ENCODE measurements at places on chromosomes 2 and 18.

- DNase-seq, result no peak
- no peaks in the 10 kb centered on the region for H3K36me3 ChIP-seq
- H3K4me1 ChIP-seq, result no peaks in the 10 kb centered on the region
- no peak within 1 kb of the TSS for H3K27ac ChIP-seq
- H3K27me3 ChIP-seq, result peaks cover 30% of the 10 kb centered on the region
- H3K4me3 ChIP-seq, result no peak within 1 kb of the TSS
Measured at GRCh38 chr18:52339891-52340371, at the start of gene DCC. TSS of gene DCC (plus strand) at chr18:52340197. CDS start at chr18:52340788, 591 bp downstream.

- no peak overlapping the region for H3K4me3 ChIP-seq
- H3K36me3 ChIP-seq, result no peaks in the 10 kb centered on the region
- H3K27ac ChIP-seq, result no peak overlapping the region
Measured at GRCh38 chr18:61587865-61588264, 254.6 kb downstream of the CDH20 start.

DNA sequence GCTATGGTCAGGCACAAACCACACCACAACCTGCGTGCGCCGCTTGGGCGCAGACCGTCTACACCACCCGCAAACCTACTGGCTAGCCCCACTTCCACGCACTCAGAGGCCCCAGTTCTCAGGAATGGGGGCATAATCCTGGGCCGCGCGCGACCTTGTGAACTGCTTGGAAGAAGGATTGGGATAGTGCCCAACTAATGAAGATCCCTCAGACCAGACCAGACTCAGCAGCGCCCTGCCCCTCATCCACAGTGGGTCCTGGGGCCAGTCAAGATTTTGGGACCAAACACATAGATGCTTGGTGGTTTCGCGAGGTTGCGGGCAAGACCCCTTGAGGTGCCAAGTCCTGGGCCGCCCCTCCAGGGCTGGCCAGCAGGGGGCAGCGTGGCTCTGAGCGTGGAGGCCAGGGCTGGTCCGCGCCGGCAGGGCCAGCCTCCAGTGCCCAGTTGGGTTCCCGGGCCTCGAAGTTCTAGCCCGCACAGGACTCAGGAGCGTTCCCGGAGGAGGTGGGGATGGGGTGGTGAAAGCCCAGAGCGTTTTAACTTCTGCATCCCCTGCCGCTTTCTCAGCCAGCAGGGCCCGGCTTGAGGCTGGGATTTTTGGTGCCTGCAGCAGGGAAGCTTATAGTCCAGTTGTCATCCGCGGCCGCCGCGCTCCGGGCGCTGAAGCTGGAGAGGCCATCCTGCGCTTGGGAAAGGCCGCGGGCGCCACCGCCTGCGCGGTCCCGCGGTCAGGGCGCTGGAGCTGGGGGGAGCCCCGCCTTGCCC, 8.3 kb downstream of the OSR1 start:
- peaks cover 5% of the 10 kb centered on the region for H3K36me3 ChIP-seq
- DNase-seq, result peak; percentile 61
- no peak overlapping the region for H3K27ac ChIP-seq
- no peak overlapping the region for H3K4me3 ChIP-seq
- peaks cover 51% of the 10 kb centered on the region for H3K27me3 ChIP-seq

DNA sequence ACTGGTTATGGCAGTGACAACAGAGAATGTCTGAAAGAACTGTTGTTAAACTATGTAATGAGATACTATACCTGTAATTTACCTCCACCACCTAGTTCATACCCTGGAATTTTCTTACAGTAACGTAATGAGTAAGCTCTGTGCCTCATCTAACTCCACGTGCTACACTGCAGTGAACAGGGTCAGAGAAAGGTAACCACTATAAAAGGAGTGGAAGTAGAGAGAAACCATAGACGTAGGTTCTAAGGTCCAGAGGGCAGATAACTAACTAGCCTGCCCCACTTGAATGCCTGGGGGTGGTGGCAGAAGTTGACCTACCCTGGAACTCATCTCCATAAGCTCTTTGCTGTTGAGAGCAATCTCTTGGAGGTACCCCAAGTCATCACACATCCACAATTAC, 32.0 kb upstream of the B4GALT6 start:
- no peak overlapping the region for H3K27ac ChIP-seq
- H3K27me3 ChIP-seq, result no peaks in the 10 kb centered on the region
- no peak for DNase-seq
- no peaks in the 10 kb centered on the region for H3K36me3 ChIP-seq
- no peaks in the 10 kb centered on the region for H3K4me1 ChIP-seq

DNA sequence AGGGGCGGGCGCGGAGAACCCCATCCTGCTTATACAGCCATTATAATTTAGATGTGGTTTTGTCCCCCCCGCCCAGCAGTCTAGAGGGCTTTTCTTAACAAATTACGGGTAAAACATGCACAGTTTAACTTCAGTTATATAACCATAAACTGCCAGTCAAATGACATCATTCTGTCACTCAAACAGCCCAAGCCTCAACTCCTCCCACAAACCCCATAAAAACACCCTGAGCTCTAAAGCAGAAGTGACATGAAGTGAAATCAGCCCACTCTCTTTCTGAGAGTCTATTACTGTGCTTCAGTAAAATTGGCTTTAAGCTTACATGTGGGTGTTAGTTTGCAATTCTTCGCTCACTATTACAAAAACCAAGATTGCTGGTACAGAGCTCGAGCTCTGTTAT, 705.1 kb upstream of the GCFC2 start:
- H3K27me3 ChIP-seq, result no peaks in the 10 kb centered on the region
- DNase-seq, result no peak
- H3K4me1 ChIP-seq, result no peaks in the 10 kb centered on the region
- H3K36me3 ChIP-seq, result no peaks in the 10 kb centered on the region
- no peak overlapping the region for H3K4me3 ChIP-seq
- H3K27ac ChIP-seq, result no peak overlapping the region

- DNase-seq, result no peak
- peaks cover 73% of the 10 kb centered on the region for H3K36me3 ChIP-seq
- no peaks in the 10 kb centered on the region for H3K27me3 ChIP-seq
- peaks cover 9% of the 10 kb centered on the region for H3K4me1 ChIP-seq
Measured at GRCh38 chr2:47810850-47811249, 27.9 kb downstream of the MSH6 start.

- no peaks in the 10 kb centered on the region for H3K27me3 ChIP-seq
- no peak for DNase-seq
- H3K27ac ChIP-seq, result no peak overlapping the region
Measured at GRCh38 chr18:7683753-7684152, 116.6 kb downstream of the PTPRM start.

GRCh38 chr18:394987-395362, 105.5 kb downstream of the COLEC12 start:
- no peaks in the 10 kb centered on the region for H3K4me1 ChIP-seq
- H3K27ac ChIP-seq, result no peak overlapping the region
- no peaks in the 10 kb centered on the region for H3K36me3 ChIP-seq
- H3K27me3 ChIP-seq, result peaks cover 23% of the 10 kb centered on the region
- H3K4me3 ChIP-seq, result no peak overlapping the region
- no peak for DNase-seq

- DNase-seq, result peak; percentile 12
- no peak overlapping the region for H3K4me3 ChIP-seq
- peaks cover 7% of the 10 kb centered on the region for H3K27me3 ChIP-seq
- H3K27ac ChIP-seq, result no peak overlapping the region
- no peaks in the 10 kb centered on the region for H3K36me3 ChIP-seq
Measured at GRCh38 chr2:240244543-240244942, 104.1 kb upstream of the OTOS start.

DNA sequence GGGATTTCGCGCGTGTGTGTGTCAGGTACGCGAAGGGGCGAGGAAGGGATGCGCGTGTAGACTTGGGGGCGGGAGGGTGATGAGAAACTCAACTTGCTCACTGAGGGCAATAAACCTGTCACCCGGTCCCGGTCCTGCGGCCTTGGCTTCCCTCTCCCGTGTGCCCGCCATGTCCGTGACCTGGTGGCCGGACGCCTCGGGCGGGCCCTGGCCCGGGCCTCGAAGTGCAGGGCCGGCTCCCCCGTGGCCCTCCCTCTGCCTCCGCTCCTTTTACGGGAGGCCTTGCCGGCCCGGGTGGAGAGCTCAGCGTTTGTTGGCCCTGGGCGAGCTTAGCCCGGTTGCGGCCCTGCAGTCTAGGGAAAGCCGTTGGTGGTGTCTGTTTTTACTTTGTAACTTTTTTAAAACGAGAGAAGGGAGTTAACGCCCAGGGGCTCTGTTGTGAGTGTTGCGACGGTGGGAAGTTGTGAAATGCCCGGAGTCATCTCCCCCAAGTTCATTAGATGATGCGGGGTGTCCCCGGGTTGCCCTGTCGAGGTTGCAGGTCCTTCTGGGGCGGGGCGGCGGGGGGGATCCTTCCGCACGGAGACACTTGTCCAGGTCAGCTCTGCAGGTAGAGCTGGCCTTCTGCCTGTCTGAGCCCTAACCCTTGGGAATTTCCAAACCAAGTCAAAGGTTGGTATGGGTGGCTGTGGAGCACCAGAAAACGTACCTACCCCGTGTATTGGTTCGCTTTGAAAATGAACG, 883 bp downstream of the SMCHD1 start:
- no peaks in the 10 kb centered on the region for H3K27me3 ChIP-seq
- H3K4me3 ChIP-seq, result peak overlapping the region; percentile 92
- H3K36me3 ChIP-seq, result peaks cover 33% of the 10 kb centered on the region
- DNase-seq, result peak; percentile 59

DNA sequence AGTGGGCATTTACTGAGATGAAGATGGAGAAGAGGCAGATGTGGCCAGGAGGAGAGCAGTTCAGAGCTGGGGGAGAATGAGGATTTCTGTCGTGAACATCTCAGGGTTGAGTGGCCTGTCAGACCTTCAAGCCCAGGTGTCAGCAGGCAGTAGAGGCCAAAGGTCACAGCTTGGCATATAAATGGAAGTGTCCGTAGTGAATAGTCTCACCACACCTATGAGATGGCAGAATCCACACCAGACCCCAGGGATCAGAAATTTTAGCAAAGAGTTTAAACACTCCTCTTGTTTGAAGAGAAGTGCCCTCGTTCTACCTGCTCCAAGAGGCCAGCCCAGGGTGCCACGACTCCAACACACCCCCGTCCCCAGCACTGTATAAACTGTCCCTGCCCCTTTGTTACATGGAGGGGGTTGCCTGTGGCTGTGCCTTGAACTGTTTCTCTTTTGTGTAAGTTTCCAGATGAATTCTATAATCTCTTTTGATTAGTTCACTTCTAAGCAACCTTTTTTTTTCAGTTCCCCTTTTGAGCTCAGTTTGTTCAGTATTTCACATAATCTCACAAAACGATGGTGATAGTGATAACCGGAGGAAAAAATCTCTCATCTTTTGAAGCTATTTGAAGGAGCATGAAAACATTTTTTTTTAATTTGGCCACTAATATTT, 69.0 kb upstream of the TTC39C start:
- no peak overlapping the region for H3K27ac ChIP-seq
- H3K4me3 ChIP-seq, result no peak overlapping the region
- H3K36me3 ChIP-seq, result peaks cover 3% of the 10 kb centered on the region
- peaks cover 34% of the 10 kb centered on the region for H3K4me1 ChIP-seq
- no peak for DNase-seq

- H3K4me1 ChIP-seq, result no peaks in the 10 kb centered on the region
- H3K27me3 ChIP-seq, result no peaks in the 10 kb centered on the region
Measured at GRCh38 chr2:215071676-215072075, 66.8 kb downstream of the ABCA12 start.

DNA sequence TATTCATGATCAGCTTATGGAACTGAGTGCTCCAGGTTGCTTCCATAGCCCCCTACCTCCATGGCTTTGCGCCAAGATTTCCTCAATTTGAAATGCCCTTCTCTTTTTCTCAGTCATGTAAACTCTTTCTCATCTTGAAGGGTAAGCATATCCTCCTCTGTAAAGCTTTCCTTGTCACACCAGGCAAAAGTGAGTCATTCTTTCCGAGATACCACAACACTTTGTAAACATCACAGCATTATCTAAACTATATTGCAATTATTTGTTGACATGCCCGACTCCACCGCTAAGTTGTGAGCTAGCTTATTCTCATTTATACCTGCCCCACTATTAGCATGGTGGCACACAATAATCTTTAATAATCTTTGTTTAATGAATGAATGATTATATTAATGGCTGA, 419.5 kb upstream of the CHST9 start:
- no peak for DNase-seq
- no peaks in the 10 kb centered on the region for H3K4me1 ChIP-seq
- no peak overlapping the region for H3K27ac ChIP-seq
- H3K27me3 ChIP-seq, result no peaks in the 10 kb centered on the region
- no peaks in the 10 kb centered on the region for H3K36me3 ChIP-seq
- H3K4me3 ChIP-seq, result no peak overlapping the region

GRCh38 chr2:134089454-134089853, 164.4 kb upstream of the MGAT5 start:
- DNase-seq, result no peak
- H3K4me1 ChIP-seq, result no peaks in the 10 kb centered on the region
- no peaks in the 10 kb centered on the region for H3K36me3 ChIP-seq
- H3K4me3 ChIP-seq, result no peak overlapping the region
- no peak overlapping the region for H3K27ac ChIP-seq
